ENCODE measurements at places on chromosomes 5 and 9.

DNA sequence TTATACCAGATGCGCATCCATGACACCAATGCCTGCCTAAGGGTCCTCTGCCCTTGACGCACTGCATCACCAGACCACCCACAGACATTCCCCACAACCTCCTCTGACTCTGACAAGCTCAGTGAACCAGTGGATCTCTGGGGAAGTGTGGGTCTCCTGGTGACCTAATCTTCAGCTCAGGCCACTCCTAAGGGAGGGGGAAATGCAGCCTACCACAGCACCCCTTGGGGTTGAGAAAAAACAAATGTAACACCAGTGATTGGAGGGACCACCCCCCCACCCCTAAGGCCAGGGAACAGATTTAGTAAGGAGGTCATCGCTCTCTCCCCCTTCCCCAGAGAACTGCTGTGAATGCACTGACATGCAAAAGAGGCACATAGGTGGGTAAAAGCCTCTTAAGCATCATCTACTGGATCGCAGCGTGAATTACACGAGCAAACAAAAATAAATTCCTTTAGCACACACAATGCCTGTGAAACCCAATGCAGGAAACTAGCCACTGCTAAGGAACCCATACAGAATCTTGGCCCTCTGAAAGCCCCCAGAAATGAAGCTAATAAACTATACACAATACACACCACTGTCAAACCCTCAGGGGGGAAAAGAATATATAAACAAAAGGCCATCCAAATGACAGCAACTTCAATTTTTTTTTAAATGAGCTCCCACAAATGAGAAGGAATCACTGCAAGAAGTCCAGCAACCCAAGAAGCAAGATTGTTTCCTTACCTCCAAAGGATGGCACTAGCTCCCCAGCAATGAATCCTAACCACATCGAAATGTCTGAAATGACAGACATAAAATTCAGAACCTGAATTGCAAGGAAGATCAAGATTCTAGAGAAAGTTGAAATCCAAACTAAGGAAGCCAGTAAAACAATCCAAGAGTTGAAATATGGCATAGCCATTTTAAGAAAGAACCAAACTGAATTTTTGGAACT is 513.7 kb upstream of the PTGER4 start:
- peak; percentile 54 for DNase-seq

GRCh38 chr5:160398806-160399205 is 1.0 kb downstream of the FAM200C start:
- DNase-seq = peak; percentile 48

DNA sequence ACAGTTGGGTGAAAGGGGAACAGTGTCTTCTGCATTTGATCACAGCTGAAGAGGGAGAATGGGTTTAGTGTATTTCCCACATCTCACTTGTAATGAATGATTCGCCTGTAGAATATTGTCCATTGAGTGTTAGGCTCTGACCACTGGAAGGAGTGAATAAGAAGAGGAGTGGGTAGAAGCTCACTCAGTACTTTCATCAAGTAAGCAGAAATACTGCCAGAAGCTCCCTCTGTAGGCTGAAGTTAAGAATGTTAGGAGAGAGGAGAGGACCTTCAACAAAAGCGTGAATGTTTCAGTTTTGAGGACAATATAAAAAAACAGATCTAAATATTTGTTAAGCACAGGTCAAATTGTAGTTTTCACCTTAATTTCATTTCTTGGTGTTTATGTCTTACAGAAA is 27.5 kb downstream of the FSD1L start:
- peak; percentile 67 for DNase-seq

GRCh38 chr5:10351199-10351905 is 2.1 kb upstream of the MARCHF6 start:
- DNase-seq = peak; percentile 82

DNA sequence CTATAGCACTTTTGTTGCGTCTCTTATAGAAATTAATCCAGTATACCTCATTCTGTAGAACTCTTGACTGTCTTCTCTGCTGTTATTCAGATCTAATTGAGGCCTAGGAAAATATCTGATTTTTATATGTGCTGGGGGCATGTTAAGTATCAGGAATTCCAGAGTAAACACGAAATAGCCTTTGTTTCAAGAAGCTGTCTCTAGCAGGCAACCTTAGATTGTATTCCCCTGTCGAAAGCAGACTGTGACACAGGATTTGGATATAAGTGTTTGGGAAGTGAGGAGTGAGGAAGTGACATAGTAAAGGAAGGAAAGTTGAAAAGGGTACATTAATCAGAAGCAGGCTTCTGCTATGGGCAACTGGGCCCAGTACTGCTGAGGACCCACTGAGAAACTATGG is 72.1 kb upstream of the RASA1 start:
- DNase-seq = peak; percentile 33

- no peak for DNase-seq
Observed at GRCh38 chr5:157126-157715, 34.1 kb upstream of the LRRC14B start.

DNA sequence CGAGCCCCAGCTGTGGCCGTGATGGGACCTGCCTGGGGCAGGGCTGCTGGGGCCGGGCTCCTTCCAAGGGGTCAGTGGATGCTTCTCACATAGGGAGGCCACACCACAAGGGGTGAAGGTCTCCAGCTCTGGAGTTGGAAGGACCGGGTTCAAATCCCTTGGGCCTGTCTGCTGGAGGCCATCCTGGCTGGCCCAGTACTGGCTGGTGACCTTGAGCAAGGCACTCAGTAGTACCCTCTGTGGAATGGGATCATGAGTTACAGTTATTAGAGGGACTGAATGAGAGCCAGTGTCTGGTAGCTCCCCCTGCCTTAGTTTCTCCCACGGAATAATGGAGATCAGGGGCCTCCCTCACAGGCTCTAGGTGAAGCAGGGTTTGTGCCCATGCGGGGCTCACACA is 58.3 kb downstream of the LMX1B start:
- DNase-seq = no peak

DNA sequence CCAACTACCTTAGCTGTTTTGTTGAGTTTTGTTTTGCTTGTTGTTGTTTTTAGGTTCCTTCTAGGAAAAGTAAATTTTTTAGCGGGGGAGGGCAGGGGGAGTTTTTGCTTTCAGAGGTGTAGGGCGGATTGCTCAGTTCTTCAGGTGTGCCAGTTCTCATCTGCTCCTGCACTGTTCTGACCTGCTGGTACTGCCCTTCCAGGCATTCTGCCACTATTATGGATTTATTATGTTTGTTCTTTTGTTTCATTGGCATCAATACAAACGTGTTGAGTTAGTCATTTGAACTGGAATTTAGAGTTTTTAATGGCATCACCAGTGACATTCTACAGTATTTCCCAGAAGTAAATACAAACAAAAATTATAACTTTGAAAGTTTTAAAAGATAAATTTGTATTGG is 26.0 kb downstream of the ERCC6L2 start:
- DNase-seq = no peak

- no peak for DNase-seq
Observed at GRCh38 chr5:34039398-34040157, 3.4 kb downstream of the C1QTNF3 start.

GRCh38 chr5:137185193-137185592 is 313.9 kb downstream of the SPOCK1 start:
- DNase-seq = no peak

DNA sequence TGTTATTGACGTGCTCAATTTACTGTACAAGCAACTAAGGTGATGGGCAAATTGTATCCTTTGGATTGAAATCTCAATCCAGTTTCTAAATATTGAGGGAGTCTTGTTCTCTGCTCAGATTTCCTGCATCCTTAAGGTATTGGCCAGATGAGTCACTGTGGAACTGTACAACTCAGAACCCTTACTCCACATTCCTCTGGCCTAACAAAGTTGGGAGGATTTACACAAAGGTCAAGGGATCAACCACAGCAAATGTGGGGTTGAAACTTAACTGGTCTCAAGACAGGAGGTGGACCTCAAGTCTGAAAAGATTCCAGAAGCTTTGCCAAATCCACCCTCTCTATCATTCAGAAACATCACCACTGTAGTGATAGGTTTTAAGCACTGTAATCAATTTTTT is 81.5 kb upstream of the AGXT2 start:
- DNase-seq = peak; percentile 96

DNA sequence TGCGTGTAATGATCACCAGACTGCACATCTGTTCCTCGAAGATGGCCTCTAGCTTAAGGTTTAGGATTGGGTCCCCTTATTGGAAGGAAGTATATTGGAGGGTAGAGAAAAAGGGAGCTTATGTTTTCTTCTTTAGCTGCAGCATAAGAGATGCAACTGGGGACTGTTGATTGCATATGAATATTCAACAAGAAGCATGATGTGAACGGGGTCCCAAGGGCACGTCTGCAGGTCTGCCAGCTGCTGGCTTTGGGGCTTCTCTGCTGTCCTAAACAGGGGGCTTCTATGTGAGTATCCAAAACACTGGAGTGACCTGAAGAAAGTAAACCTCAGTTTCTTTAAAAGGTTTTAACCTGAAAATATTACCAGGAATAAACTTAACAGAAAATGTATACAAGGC is 3.6 kb upstream of the BNIP1 start:
- DNase-seq = no peak

GRCh38 chr9:133113949-133114885 is 6.8 kb downstream of the RALGDS start:
- DNase-seq = peak; percentile 58

DNA sequence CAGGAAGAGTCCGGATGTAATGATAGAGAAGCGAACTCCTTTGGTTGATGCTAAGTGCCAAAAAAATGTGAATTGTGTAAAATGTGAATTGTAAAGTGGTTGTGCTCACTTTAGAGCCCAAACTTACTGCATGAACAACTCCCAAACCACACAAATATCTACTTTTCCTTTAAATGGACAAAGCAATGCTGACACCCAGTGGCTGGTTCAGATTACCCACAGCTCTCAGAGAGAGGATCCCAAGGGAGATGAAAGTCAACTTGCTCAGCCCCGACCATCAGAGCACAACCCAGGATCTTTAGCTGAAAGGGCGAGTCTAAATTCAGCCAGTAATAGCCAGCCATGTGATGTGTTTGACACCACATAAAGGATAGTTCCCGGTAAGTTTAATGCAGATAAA is 133.7 kb downstream of the NMUR2 start:
- peak; percentile 15 for DNase-seq

DNA sequence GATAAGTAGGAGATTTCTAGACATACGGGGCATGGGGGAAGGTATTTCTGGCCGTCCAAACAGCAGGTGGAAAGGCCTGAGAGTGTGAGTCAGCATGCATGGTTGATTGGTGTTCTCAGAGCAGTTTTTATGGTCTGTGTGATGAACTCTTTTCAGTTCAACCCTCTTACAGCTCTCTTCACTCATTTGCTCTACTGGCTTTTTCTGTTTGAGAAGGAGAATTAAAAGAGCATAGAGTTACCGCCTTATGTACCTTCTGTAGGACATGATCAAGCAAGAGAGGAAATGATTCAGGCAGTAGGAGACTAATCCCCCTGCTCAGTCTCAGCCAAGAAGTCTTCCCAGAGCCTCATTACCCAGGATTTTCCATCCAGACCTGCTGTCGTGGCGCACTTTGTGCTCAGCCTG is 92.4 kb downstream of the PRDM6 start:
- DNase-seq = no peak

DNA sequence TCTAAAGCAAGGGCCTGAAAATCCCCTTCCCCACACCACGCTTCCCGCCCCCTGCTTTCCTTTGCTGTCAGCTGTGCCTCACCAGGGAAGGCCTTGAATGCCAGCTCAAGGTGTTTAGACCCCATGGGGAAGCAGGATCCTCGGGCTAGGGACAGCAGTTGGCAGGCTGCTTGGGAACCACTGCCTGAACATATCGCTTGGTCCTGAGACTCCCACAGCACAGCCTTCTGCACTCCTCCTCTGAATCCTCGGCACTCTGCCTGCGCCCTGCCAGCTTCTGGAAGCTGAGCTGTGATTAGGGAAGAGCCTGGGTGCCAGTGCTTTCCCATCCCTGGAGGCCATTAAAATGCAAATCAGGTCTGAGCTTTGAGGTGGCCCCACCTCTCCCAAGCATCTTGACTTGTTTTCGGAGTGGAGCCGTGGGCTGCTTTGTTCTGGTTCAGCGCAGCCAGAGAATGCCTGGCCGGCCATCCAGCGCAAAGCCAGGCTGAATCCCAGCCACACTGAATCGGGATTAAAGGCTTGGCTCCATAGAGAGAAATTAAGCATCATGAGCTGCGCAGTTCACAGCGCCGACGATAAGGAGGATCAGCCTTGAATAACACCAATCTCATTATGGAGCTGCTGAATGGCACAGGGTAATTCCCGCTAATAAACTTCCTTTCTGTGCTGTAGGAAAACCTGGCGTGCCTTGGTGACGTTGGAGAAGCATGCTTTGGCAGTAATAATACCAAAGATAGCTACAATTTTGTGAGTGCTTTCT is 40.0 kb downstream of the AMBP start:
- no peak for DNase-seq

DNA sequence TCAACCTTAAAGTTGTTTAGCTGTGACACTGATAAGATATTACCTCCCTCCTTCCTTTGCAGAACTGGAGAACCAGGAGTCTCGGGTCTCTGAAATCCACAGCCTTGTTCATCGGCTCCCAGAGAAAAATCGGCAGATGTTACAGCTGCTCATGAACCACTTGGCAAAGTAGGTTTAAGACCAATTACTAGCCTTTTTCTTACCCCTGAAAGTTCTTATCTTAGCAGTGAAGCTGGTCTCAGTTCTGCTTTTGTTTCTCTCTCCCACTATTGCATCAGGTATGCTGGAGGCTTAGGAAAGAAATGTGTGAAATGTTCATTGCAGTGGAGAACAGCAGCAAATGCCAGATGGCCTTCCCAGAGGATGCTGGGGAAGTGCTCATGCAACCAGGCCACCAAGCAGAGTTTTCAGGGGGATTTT is 287.4 kb downstream of the ARHGAP26 start:
- no peak for DNase-seq
